ENCODE measurements at places on chromosomes 7 and 10.

GRCh38 chr10:83724471-83725241 lies 414.7 kb upstream of the GHITM start:
- no peaks in the 10 kb centered on the region for H3K36me3 ChIP-seq
- no peak overlapping the region for H3K27ac ChIP-seq
- no peaks in the 10 kb centered on the region for H3K4me1 ChIP-seq
- DNase-seq = no peak

- H3K27ac ChIP-seq = no peak overlapping the region
- no peaks in the 10 kb centered on the region for H3K4me1 ChIP-seq
- H3K36me3 ChIP-seq = peaks cover 20% of the 10 kb centered on the region
- H3K27me3 ChIP-seq = no peaks in the 10 kb centered on the region
These were observed 220.7 kb downstream of the ADK start for GRCh38 chr10:74371696-74372095.

DNA sequence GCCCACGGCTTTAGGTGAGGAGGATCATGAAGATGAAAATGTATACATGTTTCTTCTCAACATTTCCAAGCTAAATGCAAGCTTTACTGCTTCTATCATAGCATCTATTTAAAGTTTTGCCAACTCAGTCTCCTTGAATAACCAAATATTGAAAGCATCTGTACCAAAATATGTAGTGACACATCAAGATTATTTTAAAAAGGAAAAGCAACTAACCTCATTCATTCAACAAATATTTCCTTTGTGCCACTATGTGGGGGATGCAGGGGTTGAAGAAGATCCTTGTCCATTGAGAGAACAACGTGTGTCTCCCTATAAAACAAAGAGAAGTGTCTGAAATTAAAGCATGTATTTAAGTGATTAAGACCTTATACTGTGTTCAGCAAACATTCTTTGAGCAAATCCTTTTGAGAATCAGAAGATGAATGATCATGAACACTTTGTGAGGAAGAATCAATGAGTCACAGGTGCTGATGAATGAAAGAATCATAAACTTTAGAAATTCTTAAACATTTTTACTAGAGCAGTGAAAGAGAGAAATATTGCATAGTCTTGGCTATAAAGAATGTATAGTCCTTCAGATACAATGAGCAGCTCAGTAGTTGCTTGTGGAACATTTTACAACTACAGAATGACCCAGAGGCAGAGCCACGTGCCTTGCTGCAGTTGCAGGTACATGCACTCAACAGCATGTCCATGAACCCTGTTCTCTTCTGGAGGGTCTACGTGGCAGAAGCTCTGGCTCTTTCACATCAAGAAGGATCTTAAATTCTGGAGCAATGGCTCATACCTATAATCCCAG lies 13.9 kb downstream of the TAS2R60 start:
- H3K4me3 ChIP-seq = no peak overlapping the region
- peaks cover 12% of the 10 kb centered on the region for H3K27me3 ChIP-seq
- DNase-seq = no peak

GRCh38 chr10:32530231-32530630 lies 84.3 kb downstream of the CCDC7 start:
- H3K36me3 ChIP-seq = peaks cover 31% of the 10 kb centered on the region
- H3K4me3 ChIP-seq = no peak overlapping the region
- H3K4me1 ChIP-seq = no peaks in the 10 kb centered on the region

- no peaks in the 10 kb centered on the region for H3K27me3 ChIP-seq
- no peaks in the 10 kb centered on the region for H3K36me3 ChIP-seq
- H3K27ac ChIP-seq = no peak overlapping the region
- H3K4me3 ChIP-seq = no peak overlapping the region
- no peaks in the 10 kb centered on the region for H3K4me1 ChIP-seq
- DNase-seq = no peak
These were observed 25.5 kb downstream of the ANLN start for GRCh38 chr7:36415144-36415543.

DNA sequence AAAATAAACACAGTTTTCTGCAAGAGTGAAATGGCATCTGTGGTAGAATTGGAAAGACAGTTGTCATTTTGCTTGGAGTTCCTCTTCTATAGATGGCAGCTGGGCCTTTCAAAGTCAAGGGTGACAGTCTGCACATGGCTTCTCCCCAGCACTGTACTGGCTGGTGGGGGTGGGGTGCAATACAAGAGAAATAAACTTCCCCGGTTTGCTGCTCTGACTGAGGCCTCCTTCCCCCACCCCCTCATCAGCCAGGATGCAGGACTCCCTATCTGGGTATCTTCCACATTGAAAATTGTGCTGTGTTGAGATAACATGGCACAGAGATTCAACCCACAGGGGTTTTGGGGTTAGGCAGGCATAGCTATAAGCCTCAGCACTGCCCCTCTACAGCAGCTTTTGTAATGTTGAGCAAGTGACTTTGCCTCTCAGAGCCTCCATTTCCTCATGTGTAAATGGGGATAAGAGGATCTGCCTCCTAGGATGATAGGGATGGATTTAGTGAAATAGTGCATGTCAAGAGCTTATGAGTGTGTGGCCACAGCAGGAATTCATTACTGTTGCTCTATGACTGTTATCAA lies 85.8 kb upstream of the WDR11 start:
- no peaks in the 10 kb centered on the region for H3K4me1 ChIP-seq
- DNase-seq = no peak
- H3K27me3 ChIP-seq = peaks cover 2% of the 10 kb centered on the region
- H3K4me3 ChIP-seq = no peak overlapping the region
- no peaks in the 10 kb centered on the region for H3K36me3 ChIP-seq

Data from memory B cell (primary cell).